Astrocyte (in vitro differentiated cells and primary cell): ENCODE measurements at places on chromosomes 1 and 21.
A peak's percentile ranks its signal among the peaks of the same experiment; 100 is the strongest.

DNA sequence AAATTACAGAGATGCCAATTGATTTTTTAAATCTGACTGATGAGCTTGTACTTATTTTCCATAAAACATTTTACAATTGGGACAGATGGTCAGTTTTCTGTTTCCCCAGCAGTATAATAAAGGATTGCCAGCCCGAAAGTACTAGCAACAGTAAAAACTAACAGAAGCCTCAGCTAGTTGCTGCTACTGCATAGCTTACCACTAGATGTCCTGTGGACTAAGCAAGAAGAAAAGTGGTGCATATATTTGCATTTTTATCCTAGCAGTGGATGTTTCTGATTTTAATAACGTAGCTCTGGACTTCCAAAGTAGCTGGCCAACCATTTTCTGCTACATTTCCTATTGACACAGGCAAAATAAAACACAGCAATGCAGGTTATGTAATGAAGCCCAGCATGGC, 241.5 kb downstream of the BARHL2 start:
- no peak for DNase-seq

DNA sequence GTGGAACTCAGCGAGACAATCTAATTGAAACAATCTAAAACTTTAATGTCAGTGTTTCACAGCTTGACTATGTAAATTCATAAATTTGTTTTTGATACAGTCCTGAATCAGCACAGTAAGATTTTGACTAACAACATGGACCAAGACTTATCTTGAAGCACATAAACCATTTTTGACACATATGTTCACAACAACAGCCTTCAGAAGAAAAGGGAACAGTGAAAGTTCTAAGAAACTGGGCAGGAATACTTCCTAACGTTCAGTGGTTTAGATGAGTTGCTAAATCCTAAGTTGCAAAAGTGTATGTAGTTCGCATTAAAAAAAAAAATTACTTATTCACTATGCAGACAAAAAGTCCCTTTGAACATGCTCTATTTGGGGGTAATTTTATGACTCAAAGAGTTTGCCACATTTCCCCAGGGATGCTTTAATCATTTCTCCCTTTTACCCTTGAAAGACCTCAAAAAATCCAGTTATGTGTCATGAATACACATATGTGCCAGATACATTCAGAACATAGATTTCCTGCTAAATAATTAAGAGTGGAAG, 120.2 kb downstream of the MRPL39 start:
- DNase-seq: no peak

DNA sequence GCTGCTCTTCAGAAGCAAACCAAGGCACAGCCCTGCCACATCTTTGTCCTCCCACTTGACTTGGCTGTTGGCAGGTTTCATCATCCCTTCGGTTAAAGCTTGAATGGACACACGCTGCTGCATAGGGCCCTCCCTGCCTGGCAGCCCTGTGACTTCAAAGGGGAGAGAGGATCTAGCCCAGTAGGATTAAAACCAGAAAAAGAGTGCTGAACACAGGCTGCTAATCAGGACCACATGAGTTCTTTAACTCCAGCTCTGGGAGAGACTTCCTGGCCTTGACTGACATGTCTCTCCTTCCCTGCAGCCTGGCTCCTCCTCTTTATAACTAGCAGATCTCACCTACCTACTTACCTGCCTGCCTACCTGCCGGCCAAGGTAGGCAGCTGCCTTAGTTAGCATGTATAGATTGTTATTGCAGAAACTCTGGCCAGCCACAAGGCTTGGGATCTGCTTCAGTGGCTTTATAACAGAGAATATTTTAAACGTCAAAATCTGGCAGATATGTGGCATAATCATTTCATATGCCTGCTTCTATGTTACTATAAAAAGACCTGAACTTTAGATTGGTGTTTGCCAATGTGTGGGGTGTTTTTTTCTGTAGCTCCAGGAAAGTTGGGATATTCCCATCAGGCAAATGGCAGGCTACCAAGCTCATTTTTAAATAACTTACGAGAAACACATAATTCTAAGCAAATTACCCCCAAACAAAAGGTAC, 49.4 kb downstream of the ERG start:
- DNase-seq: no peak

GRCh38 chr1:92483610-92484471, 2.9 kb downstream of the GFI1 start:
- DNase-seq: no peak

- DNase-seq: no peak
Measured at GRCh38 chr21:42490720-42491119, 5.3 kb downstream of the RSPH1 start.

DNA sequence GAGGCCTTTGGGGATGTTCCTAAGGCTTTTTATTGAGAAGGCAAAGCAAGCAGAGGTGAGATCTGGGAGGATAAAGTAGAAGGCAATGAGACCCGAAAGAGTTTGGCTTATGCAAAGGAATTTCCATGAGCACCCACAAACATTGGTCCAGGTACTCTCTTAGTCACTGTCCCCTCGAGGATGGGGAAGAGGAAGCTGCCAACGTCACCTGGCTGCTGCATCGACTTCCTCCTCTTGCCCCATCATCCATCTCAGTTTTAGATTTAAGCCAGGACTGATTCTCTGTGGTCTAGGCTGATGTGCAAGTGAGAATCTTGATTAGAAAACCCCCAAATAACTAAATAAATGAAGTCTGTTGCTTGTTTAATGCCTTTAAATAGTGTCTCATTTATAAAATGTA, 28.7 kb downstream of the RUNX1 start:
- no peak for DNase-seq

DNA sequence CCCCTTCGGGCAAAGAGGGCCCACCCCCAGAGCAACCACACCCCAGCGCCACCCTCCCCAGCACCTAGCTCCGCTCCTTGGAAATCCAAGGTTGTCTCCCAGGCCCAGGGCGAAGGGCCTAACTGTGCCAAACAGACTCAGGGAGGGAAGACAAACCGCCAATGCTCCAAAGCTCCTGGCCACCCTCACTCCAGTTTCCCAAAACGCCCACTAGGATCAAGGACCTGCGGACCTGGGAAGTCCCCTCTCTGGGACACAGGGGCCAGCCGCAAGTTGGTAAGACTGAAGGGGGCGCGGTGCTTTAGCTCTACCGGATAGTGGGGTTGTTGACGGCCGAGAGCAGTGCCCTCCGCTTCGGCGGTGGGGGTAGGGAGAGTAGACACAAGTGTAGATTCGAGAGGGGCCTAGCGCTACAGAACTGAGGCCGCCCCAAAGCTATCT, 581 bp downstream of the IRF6 start:
- DNase-seq: no peak

DNA sequence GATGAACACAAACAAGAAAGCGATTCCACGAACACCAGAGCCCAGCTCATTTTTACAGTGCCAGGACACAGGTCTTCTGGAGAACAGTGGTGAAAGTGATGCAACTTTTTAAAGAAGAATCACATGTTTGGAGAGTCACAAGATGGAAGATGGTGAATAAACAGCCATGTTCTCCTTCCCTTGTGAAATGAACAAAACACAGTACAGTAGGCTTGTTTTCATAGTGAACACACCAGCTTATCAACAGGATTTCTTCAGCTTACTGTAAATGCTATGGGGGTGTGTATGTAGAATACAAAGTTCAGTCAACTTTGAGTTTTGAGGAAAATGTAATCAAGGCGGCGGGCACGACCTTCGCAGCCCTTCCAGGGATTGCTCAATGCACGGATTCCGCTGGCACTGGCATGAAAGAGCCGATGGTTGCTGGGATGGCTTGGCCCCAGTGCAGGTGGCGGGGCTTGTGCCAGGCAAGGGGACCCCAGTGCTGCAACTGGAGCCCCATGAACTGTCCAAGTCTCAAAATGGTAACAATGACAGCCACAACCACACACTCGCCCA, 9.7 kb downstream of the TMPRSS3 start:
- DNase-seq: no peak

- no peak for DNase-seq
Measured at GRCh38 chr1:162720996-162721395, 69.5 kb upstream of the HSD17B7 start.

DNA sequence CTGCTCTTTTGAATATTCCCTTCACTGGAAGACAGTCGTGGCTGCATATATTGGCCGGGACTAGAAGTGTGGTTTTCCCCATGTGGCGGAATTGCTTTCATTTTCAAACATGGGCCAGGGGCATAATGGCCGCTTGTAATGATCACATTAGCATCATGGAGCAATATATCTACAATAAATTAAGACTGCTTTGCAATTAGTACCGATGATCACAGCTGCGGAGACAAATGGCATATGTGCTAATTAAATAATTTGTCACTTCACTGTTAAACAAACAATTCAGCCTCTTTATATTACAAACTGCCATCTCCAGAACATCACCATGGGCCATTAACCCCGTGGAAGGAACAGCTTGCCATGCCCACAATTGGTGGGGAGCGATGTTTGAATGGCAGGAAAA, 68.2 kb upstream of the OLIG2 start:
- DNase-seq: no peak

- DNase-seq: no peak
Measured at GRCh38 chr1:85349224-85349623, 72.8 kb upstream of the BCL10 start.

- DNase-seq: no peak
Measured at GRCh38 chr1:36769886-36770830, 264.2 kb downstream of the GRIK3 start.

GRCh38 chr1:67162954-67163353, 3.3 kb upstream of the IL23R start:
- DNase-seq: peak; percentile 66

DNA sequence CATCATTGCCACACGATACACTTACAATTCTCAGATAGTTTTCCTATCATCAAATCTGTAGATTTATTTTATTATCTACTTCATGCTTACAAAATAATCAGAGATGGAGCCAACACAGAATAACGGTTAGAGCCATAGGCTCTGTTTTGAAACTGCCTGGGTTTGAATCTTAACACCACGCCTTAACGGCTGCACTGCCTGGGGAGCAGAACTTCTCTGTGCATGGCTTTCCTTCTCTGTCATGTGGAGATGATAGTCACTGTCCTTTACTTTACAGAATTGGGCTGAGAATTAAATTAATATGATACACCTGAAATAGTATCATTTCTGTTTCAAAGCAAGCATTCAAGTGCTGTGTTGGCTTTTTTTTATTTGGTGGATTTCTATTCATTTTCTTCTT, 177.8 kb downstream of the HMCN1 start:
- DNase-seq: no peak

- no peak for DNase-seq
Measured at GRCh38 chr1:23759277-23759676, 16.0 kb downstream of the ELOA start.

DNA sequence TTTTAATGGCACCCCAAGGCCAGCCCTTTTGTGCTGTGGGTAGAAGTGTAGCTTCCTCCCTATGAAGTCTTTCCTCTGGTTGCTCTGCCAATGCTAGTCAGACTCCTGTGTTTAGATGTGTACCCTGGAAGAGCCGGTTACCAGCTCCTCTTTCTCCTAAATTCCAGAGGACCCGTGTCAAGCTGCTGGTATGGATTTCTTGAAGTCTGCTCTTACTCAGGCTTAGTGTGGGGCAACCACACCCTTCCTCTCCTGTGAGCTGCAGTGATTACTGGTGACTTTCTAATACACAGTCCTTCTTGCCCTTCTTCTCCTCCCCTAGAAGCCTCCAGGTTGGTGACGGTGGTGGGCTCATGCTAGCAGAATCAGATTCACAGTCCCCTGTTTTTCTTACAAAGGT, 74.1 kb upstream of the AKT3 start:
- DNase-seq: peak; percentile 49

DNA sequence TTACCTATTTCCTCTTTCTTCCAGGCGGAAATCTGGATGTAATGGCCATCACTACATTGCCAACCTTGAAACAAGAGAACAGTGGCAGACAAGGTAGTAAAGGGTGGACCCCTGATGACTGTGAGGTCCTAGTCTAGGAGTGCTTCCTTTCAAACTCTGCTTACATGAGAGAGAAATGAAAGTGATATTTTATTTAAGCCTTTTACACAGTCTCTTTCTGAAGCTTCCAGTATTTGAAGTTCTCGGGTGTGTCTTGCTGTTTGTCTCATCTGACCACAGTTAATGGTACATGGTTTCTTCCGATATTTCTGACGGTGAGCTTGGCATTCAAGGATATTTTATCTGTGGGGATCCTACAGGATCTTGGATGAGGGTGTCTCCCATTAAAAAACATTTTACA, 215.2 kb downstream of the SLC45A1 start:
- no peak for DNase-seq
